ENCODE measurements at places on chromosomes 2 and 18.
A peak's percentile ranks its signal among the peaks of the same experiment; 100 is the strongest.

GRCh38 chr2:47493317-47494035, 90.5 kb downstream of the MSH2 start:
- no peak for DNase-seq

DNA sequence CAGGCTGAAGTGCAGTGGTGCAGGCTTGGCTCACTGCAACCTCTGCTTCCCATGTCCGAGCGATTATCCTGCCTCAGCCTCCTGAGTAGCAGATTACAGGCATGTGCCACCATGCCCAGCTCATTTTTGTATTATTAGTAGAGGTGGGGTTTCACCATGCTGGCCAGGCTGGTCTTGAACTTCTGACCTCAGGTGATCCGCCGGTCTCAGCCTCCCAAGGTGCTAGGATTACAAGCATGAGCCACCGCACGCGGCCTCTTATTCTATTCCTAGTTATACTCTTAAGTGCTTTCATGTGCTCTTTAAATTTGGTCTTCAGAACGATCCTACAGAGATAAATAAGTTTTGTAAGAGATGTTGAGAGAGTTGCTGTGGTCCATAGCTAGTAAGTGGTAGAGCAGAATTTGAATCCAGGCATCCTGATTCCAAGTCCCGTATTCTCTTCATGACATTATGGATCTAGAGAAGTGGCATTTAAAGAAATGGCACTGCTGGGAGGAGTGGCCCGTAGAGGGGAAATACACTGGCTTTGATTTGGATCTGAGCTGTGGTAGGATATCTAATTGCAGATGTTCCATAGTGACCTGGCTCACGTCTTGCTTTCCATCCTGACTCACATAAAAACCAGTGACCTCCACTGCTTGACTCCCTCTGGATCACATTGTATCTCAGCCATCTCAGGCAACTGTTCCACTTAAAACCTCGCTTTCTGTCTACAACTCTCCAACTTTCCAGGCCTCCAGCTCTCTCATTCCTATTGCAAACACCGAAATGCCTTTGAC, 22.8 kb upstream of the ME2 start:
- no peak for DNase-seq

DNA sequence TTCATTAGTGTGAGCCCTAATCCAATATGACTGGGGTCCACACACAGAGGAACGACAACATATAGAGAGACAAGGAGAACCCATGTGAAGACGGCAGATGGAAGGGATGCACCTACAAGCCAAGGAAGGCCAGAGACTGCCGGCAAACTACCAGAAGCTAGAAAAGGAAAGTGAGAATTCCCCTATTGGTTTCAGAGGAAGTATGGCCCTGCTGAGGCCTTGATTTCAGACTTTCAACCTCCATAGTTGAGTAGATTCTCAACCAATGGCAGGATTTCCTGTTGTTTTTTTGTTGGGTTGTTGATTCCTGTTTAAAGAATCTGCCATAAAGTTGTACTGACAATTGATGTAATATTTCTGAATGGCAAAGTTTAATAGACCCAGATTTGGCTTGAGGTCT, 241.5 kb downstream of the SATB2 start:
- no peak for DNase-seq

DNA sequence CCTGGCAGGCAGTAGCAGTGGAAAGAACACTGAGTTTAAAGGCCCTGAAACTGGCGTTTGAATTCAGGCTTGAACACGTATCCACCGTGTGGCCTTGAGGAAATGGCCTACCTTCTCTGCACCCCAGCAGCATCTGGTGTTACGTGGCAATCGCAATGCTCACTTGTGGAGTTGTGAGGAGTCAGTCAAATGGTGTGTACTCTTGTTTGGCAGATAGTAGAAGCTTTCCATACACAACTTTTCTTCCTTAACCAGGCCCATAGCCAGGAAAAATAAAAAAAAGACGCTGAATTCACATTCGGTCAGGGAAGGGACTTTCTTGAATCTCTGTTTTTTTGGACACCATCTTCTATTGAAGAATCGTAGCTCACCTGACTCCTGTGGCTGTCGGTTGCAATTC, 1101.5 kb upstream of the KLHL29 start:
- no peak for DNase-seq

DNA sequence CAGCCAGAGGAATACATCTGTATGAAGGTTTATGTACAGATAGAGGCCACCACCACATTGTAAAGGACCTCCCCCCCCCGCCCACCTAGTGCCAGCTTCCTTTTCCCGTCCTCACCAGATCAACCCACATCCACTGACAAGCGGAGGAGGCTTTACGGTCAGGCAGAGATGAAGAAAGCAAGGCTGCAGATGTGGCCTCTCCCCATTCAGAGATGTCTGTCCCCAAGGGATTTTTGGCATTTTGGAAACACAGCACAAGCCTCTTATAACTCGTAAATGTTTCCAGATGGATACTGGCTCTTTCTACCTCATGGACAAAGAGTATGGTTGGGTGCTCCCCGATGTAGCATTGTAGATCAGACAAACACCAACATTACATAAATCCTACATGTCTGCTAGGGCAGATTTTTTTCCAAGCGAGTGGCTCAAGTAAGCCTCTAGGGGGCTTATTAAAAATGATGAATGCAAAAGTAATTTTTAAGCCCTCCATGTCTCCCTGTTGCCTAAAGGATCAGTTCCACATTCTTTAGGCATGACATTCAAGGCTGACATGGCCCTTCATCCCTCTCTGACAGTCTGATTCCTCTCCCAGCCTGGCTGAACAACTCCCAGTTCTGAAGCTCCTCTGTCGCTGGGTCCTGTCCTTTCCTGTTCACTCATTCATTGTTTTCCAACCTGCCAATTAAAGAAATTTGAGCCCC, 11.7 kb downstream of the VIT start:
- DNase-seq: no peak

DNA sequence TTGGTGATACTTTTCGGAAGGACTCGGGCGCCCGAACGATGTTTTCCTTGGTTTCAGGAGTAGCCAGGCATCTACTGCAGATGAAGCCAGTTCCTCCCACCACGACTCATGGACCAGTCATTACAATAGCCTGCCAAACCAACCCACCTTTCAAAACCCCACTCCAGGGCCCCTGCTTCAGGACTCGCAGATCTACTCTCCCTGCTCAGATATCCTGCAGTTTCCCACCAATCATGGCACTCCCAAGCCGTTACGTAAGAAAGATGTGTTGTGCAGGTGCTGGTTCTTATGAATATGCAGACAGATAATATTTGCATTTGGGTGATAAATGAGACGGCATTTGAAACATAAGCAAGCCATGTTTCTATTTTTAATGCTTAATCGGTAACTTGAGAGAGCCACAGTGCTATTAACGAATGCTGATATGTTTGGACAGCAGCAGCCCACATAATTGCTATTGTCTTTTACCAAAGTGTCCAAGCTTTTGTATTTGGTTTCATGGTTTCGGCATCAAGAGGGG, 3.5 kb upstream of the CYS1 start:
- no peak for DNase-seq

DNA sequence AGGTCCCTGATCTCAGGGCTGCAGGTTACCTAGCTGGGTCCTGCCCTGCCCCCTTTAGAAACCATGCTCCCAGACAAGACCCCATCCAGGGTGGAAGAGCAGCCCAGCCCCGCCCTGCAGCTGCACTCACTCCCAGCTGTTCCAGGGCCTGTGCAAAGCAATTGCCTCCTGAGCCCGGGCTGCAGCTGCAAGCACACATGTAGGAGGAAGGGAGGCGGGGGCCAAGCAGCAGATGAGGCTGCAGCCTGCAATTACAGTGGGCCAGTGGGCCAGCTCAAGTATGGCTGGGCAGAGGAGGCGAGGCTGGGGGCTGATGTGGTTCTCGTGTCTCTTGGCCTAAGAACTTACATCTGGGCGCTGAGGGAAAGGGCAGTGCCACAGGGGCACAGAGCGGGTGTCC, 65.4 kb upstream of the TUBA3E start:
- no peak for DNase-seq

- peak; percentile 19 for DNase-seq
Measured at GRCh38 chr2:56130463-56131070, 53.2 kb upstream of the CCDC85A start.

DNA sequence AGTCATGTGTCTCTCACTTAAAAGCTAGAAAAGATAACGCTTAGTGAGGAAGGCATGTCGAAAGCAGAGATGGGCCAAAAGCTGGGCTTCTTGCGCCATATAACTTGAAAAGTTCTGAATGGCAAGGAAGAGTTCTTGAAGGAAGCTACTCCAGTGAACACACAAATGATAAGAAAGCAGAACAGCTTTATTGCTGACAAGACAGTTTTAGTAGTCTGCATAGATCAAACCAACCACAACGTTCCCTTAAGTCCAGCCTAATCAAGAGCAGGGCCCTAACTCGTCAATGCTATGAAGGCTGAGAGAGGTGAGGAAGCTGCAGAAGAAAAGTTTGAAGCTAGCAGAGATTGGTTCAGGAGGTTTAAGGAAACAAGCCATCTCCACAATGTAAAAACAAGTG, 55.7 kb downstream of the GALNT1 start:
- DNase-seq: no peak

- no peak for DNase-seq
Measured at GRCh38 chr18:77220726-77221125, 28.9 kb upstream of the GALR1 start.

GRCh38 chr2:28269019-28269784, 123.5 kb upstream of the FOSL2 start:
- peak; percentile 54 for DNase-seq

DNA sequence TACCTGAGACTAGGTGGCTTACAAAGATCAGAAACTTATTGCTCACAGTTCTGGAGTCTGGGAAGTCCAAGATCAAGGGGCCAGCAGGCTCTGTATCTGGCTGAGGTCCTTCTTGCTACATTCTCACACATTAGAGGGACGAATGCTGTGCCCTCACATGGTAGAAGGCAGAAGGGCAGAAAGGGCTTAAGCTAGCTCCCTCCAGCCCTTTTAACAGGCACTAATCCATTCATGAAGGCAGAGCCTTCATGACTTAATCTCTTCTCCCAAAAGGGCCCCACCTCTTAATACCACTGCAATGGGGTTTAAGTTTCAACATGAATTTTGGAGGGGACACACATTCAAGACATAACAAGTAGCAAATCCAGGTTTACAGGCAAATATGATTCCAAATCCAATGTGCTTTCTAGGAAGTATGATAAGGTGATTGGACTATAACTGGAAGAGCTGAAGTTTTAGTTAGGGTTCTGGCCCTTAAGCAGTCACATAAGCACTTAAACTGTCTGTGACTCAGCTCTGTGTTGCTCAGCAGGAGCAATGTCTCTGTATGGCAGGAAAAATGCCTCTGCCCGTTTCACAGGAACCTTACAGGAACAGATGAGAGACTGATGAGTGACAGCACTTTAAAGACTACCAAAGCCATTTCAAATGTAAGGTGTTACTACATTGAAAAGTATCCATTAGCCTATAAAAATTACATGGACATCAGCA, 119.6 kb upstream of the PTPRM start:
- no peak for DNase-seq

DNA sequence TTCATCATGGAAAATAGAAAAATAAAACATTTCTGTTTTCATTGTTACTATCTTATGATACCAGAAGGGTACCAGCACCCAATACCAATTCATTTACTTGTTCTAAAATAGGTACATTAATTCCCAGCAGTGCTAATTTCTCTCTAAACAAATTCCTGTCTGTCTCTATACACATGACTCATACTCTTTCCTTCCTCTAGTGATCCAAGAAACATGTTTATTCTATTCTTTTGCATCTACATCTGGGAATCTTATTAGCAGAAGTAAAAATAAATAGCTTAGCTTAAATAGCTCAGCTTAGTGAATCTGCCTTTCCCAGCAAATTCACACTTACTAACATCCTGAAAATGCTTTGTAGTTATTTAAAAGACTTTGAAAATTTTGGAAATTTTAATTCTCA, 84.5 kb upstream of the MAPRE2 start:
- DNase-seq: no peak

GRCh38 chr2:66694087-66694860, 259.3 kb downstream of the MEIS1 start:
- DNase-seq: peak; percentile 46

- DNase-seq: peak; percentile 96
Measured at GRCh38 chr2:161160226-161161073, at the start of gene TANK. TSS of gene TANK (plus strand) at chr2:161160428. CDS start at chr2:161179663, 19,235 bp downstream.

- DNase-seq: no peak
Measured at GRCh38 chr2:139439100-139439499, 658.9 kb upstream of the NXPH2 start.

DNA sequence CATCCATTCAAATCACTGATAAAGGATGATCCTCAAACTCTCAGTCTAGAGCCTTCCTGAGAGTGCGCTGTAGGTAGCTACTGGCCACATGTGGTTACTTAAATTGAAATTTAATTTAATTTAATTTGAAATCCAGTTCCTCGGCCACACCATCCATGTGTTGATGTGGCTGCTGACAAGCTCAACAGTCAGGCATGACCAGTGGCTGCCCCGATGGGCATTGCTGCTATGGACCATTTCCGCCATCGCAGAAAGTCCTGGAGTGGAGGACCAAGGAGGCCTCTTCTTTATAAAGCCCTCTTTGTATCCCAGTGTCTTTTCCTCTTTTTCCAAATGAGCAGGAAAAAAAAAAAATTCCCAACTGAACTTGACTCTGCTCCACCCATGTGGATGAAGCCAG, 100.6 kb downstream of the HDAC4 start:
- DNase-seq: no peak

DNA sequence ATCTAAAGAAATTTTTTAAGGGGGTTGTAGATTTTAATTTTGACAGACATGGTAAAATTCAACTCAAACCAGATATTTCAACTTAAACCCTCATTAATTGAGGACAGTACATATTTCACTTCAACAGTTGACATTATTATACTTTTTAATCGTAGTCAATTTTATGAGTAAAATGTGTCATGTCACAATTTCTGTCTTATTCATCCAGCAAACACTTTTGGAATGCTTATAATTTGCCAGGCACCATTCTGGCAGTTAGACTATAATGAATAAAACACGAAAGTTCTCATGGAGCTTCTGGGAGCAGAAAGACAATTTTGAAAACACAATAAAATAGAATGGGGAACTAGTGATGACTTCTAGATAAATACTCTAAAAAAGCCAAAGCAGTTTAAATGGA, 1094.8 kb downstream of the SUCLG1 start:
- no peak for DNase-seq

DNA sequence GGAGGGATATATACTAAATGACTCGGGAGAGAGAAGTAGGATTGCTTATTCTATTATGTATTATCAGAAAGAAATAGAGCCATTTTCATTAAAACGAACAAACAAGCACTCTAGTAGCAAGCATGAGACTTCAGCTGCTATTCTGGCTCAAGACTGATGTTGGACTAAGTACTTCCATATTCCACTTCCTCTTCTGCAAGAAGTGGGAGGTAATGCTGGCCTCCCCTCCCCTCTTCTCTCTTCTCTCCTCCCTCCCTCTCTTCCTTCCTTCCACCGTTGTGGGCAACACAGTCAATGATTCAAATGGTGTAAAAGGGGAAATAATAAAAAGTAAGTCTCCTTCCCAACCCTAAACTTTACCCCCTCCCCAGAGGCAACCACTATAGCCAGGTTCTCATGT, 62.6 kb downstream of the EMX1 start:
- DNase-seq: no peak

- no peak for DNase-seq
Measured at GRCh38 chr18:67134911-67135310, 381.6 kb downstream of the DSEL start.

DNA sequence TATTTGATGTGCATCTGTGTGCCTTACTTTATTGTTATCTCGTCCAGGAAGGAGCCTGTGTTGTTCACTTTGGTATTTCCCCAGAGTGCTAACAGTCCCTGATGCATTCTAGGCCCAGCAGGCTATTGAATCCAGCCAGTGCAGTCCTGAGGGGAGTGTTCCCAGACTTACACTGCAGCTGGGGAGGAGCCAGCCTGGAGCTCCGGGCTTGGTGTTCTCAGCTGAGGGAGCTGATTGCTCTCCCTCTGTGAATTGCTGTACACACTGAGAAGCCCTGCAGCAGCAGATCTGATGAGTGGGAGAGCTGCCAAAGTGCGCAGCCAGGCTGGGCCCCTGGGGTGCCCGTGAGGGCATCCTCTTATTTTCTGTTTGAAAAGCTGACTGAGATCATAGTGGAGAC, 159.2 kb downstream of the GALNT3 start:
- DNase-seq: peak; percentile 90

Data from ELF-1 (cell line).